ENCODE measurements at places on chromosomes 3 and 15. TPM values are rescaled to one million over a fixed set of nuclear protein-coding genes. Genes with fewer than 3 reads are reported as not detected.

The GP5 gene
- total RNA-seq: not detected

The MOBP gene
- total RNA-seq: 0.08 TPM

The SPESP1 gene
- total RNA-seq: not detected

The ENTPD3 gene
- not detected for total RNA-seq

The ECE2 gene
- not detected for total RNA-seq

The AP3B2 gene
- not detected for total RNA-seq

The ASB14 gene
- not detected for total RNA-seq

The SOX14 gene
- not detected for total RNA-seq

The LCTL gene
- total RNA-seq: not detected

The LTK gene
- 0.80 TPM for total RNA-seq

The SLC27A2 gene
- total RNA-seq: 0.38 TPM
